NCI-H460 (cell line): ENCODE measurements at places on chromosomes 16 and 17.
A peak's percentile ranks its signal among the peaks of the same experiment; 100 is the strongest.

DNA sequence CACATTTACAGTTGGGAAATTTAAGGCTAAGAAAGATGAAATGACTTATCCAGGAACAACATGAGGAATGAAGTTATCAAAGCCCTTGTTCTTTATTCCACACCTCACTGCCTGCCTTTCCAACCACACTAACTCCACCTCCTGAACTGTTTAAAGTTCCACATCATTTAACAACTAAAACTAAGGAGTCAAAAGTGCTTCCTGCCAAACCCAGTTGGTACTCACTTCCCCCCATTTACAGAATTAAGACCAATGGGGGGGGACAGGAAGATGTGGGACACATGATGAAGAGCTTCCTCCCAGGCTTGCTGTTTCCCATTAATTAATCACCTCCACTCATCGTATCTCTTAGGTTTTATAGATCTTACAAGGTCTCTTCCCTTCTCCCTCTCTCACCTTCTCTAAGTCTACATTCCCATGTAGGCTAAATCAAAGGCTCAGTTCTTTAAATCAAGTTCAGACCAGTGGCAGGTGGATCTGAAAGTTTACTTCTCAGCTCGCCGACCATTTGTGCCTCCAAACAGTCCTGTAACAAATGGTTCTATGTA is 19.2 kb upstream of the TMEM101 start:
- DNase-seq: no peak

DNA sequence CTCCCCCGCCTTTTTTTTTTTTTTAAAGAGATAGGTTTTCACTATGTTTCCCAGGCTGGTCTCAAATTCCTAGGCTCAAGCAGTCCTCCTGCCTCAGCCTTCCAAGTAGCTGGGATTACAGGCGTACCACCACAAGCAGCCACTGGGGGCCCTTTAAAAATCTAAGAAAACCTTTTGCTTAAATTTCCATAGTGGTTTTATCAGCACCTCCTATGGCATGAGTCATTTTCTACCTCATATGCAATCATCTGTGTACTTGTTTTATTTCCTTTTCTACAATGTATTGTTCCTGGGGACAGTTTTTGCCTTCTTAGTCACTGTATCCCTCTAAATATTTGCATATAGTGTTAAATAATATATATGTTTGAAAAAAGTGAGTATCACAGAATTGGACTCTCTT is 29.2 kb downstream of the GNA13 start:
- DNase-seq: peak; percentile 26

DNA sequence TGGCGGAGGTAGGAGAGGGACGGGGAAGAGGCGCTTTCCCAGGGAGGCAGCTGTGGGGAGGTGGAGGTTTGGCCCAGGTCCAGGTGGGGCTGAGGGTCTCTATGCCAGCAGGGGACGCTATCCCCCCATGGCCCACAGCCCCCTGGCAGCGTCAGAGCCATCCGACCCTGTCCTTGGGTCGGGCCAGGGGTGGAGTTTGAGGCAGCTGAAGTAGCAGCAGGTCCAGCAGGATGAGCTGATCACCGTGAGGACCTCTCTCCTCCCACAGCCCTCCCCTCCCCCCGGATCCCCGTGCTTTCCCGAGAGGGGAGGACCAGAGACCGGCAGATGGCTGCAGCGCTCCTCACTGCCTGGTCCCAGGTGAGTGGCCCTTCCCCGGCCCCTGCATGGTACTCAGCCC is 3.2 kb downstream of the ZNF205 start:
- no peak for DNase-seq

- DNase-seq: no peak
These were observed 26.9 kb upstream of the ZNF750 start for GRCh38 chr17:82866590-82867191.

DNA sequence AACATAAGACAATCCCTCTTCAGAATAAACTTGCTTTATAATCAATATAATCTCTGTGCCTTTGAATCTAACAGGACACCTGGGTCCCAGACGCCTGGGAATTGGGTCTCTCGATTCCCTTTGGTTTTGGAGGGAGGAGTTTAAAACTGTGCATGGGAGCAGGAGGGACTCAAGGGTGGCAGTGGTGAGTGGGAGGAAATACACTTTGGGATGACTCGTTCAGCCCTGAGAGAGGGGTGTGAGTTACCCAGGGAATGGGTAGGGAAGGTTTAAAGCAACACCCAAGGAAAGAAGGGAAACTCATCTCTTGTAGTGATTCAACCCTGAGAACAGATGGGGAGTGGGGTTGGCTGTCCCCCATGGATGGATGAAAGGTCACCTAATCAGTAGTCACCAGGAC is 1.6 kb downstream of the RANGRF start:
- DNase-seq: no peak

DNA sequence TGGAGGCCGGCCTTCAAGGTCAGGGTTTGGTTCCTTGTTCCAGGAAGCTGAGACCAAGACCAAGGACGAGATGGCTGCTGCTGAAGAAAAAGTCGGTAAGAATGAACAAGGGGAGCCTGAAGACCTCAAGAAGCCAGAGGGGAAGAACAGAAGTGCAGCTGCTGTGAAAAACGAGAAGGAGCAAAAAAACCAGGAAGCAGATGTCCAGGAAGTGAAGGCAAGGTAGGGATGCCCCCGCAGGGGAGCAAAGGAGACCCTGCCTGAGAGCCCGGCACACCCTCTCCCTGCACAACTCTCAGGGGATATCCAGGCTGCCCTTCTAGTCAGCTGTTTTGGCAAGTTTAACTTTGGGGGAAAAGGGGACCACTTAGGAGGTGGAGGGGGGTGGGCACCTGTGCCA is 29.0 kb downstream of the RNF213 start:
- DNase-seq: no peak

DNA sequence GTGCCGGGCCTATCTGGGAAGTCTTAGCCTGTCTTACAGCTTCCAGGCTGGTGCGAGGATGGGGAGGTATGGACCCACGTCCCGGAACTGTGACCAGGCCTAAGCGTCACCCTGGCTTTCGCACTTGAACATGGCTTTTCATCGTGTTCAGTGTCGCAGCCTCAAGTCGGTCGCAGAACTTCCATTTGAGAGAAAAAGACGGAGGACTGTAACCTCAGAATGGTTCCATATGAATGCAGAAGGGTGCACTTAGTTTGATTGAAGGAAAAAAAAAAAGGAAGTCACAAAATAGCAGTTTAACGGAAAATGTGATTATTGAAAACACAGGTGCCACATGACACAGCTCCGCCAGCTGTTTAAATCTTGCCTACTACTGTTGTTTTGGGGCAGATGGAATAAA is 30.2 kb upstream of the JPT2 start:
- no peak for DNase-seq

DNA sequence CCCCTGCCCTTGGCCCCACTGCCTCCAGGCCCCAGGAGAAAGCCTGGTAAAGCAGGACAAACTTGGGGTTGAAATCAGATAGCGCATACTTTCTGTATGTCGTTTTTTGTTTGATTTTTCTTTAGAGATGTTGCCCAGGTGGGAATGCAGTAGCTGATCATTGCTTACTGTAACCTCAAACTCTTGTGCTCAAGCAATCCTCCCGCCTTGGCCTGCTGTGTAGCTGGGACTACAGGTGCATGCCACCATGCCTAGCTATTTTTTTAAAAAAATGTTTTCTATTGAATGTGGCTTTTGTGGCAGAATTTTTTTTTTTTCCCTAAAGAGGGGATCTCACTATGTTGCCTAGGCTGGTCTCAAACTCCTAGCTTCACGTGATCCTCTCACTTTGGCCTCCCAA is 11.1 kb upstream of the CCL5 start:
- no peak for DNase-seq

DNA sequence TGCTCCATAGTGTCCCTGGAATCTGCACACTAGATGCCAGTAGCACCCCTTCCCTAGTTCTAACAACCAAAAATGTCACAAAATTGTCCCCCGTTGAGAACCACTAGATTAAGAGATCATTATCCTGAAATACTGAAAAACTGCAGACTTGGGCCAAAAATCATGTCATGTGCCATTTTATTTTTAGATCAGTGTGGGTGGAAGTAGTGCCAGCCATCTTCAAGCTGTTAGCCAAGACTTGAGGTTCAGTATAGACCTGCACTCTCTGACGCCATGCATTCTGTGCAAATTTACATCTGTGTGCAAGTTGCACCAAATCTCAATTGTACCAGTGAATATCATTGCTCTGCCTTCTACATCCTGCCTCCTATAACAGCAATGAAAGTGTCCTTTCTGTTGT is 31.5 kb upstream of the NOL11 start:
- no peak for DNase-seq

DNA sequence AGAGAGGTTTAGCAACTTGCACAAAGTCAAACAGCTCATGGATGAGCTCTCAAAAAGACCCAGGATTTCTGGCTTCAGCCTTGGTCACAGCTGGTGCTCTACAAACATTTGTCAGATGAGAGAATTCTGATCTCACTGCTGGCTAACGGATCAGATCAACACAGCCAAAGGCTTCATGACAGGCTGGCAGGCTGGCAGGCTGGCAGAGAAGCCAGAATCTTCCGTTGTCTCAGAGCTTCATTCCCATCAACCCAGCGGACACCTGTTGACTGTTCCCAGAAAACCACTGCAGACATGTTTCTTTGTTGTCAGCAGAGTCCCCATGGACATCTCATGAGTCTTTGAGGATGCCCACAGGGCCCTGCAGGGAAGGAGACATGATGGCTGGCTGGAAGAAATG is 303.8 kb upstream of the ASIC2 start:
- no peak for DNase-seq

GRCh38 chr16:75379911-75380847 is 53.1 kb downstream of the CFDP1 start:
- no peak for DNase-seq

DNA sequence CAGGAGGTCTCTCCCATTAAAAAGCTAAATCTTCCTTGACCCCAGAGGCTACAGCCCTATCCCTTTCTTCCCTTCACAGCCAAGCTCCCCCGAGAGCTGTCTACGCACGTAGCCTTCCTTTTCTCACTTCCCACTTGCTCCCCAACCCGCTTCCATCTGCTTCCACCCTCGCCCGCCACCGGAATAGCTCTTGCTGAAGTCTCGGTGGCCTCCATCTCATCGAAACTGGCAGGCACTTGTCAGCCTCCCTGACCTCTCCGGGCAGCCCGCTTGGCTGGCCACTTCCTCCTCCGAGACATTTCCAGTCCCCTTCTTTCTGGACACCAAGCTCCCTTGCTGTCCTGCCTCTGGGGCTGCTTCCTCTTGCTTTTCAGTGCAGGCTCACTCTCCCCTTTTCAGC is 10.7 kb upstream of the EPOP start:
- DNase-seq: no peak

GRCh38 chr17:76740329-76741118 is 2.6 kb downstream of the MFSD11 start:
- DNase-seq: no peak

- no peak for DNase-seq
These were observed 516.4 kb downstream of the GRIN2A start for GRCh38 chr16:9665851-9666271.

DNA sequence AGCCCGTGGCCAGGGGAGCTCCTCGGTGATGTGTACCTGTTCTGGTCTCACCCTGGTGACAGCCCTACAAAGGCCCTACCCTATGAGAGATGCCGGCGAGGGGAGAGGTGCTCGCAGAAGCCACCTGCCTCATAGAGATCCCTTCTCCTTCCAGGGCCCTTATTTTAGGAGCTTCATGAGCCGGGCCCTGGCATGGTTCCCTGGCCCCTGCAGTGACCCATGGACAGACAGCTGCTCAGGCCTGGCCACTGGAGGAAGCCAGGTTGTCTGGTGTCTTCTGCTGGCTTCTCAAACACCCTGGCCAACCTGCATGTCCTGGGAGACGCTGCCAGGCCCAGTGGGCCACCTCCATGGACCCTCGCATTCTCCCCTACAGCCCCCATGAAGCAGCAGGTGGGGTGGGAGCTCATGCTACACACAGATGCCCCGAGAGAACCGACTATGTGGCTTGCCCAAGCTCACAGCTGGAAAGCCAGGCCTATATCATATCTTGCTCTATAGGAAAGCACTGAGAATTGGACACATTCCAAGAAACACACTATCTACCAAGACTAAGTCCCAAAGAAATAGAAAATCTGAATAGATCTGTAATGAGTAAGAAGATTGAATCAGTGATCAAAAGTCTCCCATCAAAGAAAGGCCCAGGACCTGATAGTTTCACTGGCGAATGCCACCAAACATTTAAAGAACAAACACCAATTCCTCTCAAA is 7.2 kb upstream of the AATK start:
- DNase-seq: no peak
